ENCODE measurements at places on chromosomes 4 and X. TPM values are rescaled to one million over a fixed set of nuclear protein-coding genes. Genes with fewer than 3 reads are reported as not detected.

GRCh38 chr4:131974730-131975129 lies 1174.4 kb upstream of the PCDH10 start:
- DNase-seq, result no peak

DNA sequence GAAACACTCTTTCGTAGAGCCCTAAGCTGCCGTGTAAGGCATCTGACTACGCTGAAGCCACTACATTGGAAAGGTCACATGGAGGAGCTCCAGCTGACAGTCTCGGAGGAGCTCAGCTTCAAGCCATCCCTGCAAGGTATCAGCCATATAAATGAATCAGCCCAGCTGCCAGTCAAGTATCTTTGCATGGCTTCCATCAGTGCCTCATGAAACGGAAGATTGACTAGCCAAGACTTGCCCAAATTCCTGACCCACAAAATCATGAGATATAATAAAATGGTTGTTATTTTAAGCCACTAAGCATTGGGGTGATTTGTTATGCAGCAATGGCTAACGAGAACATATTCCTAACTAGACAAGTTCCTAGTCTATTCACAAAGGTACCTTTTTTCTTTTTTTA lies 104.1 kb upstream of the SCOC start:
- no peak for DNase-seq

GRCh38 chr4:138003248-138003647 lies 238.9 kb downstream of the SLC7A11 start:
- DNase-seq, result no peak

GRCh38 chr4:79235095-79235494 lies 90.8 kb downstream of the NAA11 start:
- DNase-seq, result no peak

- DNase-seq, result peak; percentile 43
Measured at GRCh38 chrX:15143050-15143824, 126.6 kb downstream of the ASB9 start.

DNA sequence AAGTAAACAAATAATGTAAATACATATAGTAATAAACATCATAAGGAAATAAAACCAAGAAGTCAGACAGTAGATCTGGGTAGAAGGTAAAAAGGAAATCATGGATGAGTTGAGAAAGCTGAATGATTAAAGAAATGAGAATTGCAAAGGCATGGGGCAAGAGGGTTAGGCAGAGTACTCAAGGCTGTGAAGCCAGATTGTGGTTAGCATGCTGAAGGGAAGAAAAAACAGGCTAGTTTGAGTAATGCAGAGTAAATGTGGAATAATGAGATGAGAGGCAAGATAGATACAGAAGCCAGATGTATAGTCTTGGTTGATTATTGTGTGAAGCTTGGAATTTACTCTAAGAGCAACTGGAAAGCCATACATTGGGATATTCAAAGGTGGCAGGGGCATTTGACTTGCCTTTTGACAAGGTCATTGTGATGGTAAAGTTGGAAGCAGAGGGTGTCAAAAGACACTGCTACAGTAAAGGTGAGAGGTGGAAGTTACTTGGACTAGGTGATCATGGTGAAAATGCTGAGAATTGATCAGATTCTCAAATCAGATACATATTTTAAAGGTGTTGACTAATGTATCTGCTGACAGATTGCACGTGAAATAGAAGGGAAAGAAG lies 307.0 kb downstream of the FSTL5 start:
- DNase-seq, result no peak

RAB33A gene
- total RNA-seq, result 0.24 TPM

GRCh38 chr4:83046693-83047473 lies 11.9 kb downstream of the COPS4 start:
- no peak for DNase-seq

GRCh38 chr4:114021451-114021850 lies 42.0 kb upstream of the ARSJ start:
- no peak for DNase-seq

GRCh38 chr4:114019969-114020358 lies 40.5 kb upstream of the ARSJ start:
- DNase-seq, result no peak

- DNase-seq, result no peak
Measured at GRCh38 chrX:41711021-41711667, 12.8 kb upstream of the GPR82 start.

MTM1 gene
- 8.7 TPM for total RNA-seq

GRCh38 chrX:136210243-136210642 lies 41.0 kb downstream of the MAP7D3 start:
- DNase-seq, result no peak

- no peak for DNase-seq
Measured at GRCh38 chrX:133183806-133184205, 34.3 kb downstream of the TFDP3 start.
